ENCODE measurements at places on chromosomes 2 and 18.
A peak's percentile ranks its signal among the peaks of the same experiment; 100 is the strongest.

DNA sequence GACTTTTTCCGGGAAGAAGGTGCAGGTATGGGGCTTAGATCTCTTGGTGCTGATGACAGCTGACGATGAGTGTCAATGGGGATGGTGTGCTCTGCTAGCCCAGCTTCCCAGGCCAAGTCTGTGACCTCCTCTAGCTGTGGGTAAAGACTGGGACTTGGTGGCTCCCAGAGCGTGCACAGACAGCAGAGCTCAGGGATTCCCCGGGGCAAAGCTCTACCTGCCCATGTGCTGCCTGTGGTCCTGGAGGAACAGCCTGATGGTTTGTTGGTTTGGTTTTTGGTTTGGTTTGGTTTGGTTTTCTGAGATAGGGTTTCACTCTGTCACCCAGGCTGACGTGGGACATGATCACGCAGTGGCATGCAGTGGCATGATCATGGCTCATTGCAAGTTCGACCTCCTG lies 19.2 kb downstream of the ATP6V1B1 start:
- no peak overlapping the region for H3K27ac ChIP-seq
- no peaks in the 10 kb centered on the region for H3K4me1 ChIP-seq
- no peak for DNase-seq
- H3K4me3 ChIP-seq: no peak overlapping the region

DNA sequence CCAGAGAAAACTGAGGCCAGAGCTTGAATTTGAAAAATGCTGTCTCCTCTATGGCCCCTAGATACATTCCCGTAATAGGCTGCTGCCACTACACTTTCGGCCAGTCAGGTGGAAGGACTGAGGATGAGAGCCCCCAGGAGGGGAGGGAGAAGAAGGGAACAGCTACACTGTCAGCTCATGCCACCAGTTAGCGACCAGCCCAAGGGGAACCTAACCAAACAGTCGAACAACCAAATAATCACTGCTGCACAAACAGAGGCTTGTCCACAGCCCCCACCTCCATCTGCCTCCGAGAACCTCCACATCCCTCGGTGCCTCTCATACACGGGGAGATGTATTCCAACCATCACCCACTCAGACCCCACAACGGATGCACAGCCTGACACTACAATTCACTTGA lies 7.3 kb downstream of the ZNF516 start:
- H3K27ac ChIP-seq: peak overlapping the region; percentile 19
- no peaks in the 10 kb centered on the region for H3K27me3 ChIP-seq
- H3K4me1 ChIP-seq: peaks cover 32% of the 10 kb centered on the region
- H3K36me3 ChIP-seq: no peaks in the 10 kb centered on the region

DNA sequence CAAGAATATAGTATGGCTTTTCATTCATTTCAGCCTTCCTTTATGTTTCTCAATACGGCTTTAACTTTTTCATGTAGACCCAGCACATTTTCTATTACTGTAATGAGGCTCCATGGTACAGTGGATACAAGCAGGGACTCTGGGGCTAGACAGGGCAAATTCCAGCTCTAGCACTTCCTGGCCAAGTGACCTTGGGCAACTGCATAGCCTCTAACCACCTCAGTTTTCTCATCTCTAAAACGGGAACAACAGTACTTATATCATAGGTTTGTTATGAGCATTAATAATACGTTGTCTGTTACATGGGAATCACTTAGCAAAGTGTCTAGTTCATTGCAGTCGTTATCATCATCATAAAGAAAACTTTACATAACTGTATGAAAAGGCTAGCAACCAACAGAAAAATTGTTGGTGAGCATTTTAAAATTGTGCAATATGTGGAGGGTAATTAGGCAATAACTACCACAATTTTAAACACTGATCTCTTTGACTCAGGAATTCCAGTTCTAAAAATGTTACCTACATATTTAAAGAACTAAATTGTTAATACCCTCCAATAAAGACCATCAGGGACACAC lies 13.7 kb upstream of the RMDN2 start:
- H3K27ac ChIP-seq: no peak overlapping the region
- H3K4me3 ChIP-seq: no peak overlapping the region
- H3K27me3 ChIP-seq: no peaks in the 10 kb centered on the region
- DNase-seq: no peak
- no peaks in the 10 kb centered on the region for H3K36me3 ChIP-seq

DNA sequence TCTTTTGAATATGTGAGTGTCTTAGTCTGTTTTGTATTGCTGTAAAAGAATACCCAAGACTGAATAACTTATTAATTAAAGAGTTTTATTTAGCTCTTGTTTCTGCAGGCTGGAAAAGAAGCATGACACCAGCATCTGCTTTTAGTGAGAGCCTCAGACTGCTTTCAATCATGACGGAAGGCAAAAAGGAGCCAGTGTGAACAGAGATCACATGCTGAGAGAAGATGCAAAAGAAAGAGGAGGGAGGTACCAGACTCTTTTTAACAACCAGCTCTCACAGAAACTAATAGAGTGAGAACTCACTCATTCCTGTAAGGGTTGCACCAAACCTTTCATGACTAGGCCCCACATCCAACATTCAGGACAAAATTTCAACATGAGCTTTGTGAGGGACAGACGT lies 101.6 kb upstream of the HNMT start:
- DNase-seq: no peak
- H3K27ac ChIP-seq: no peak overlapping the region
- H3K36me3 ChIP-seq: no peaks in the 10 kb centered on the region
- no peaks in the 10 kb centered on the region for H3K27me3 ChIP-seq
- no peaks in the 10 kb centered on the region for H3K4me1 ChIP-seq

GRCh38 chr2:202043475-202043874 lies 9.8 kb downstream of the FZD7 start:
- no peaks in the 10 kb centered on the region for H3K27me3 ChIP-seq
- H3K36me3 ChIP-seq: no peaks in the 10 kb centered on the region
- no peak for DNase-seq
- H3K27ac ChIP-seq: no peak overlapping the region
- no peak overlapping the region for H3K4me3 ChIP-seq
- H3K4me1 ChIP-seq: no peaks in the 10 kb centered on the region

DNA sequence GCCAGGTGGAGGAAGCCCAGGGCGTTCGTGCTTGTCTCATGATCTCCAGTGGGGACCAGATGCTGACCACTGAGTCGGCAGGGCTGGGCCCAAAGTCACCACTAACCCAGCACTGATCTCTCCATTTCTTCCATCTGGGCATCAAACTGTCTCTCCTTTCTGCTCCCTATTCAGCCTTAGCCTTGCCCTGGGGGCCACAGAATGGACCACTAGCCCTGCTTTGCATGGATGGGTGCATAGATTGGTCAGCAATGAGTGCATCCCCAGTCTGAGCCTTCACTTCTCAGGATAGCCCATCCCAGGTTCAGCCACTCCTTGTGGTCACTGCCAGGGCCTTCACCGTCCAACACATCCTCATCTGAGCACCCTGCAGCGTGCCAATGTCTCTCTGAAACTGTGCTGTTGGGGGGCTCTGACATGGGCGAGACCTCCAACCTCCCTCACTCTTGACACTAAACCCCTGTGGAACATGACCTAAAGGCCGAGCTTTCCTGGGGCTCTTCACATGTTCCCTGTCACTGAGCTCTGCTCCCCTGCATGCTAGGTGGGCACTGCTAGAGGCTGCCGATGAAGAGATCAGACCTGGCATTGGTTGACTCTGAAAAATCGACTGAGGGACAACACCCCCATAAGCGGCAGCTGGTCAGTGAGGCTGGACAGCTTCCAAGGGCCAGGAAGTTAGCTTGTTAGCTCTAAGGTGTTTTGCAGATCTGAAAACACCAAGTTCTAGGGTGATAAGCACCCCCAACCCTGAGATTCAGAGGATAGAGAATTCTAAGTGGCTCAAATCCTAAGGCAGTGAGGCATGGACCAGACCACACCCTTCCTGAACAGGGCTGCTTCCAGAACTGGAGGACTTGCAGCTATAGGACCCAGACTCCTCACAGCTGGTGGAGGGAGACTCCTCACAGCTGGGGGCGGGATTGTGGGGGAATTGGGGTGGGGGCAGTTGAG lies 61.7 kb downstream of the HS1BP3 start:
- no peaks in the 10 kb centered on the region for H3K4me1 ChIP-seq
- no peak overlapping the region for H3K4me3 ChIP-seq
- H3K27ac ChIP-seq: no peak overlapping the region
- no peaks in the 10 kb centered on the region for H3K27me3 ChIP-seq
- DNase-seq: no peak

GRCh38 chr2:43455731-43456642 lies 139.9 kb downstream of the THADA start:
- H3K4me1 ChIP-seq: no peaks in the 10 kb centered on the region
- H3K36me3 ChIP-seq: peaks cover 3% of the 10 kb centered on the region
- no peak overlapping the region for H3K4me3 ChIP-seq
- peak; percentile 83 for DNase-seq

GRCh38 chr18:44723411-44723810 lies 42.7 kb downstream of the SETBP1 start:
- H3K27me3 ChIP-seq: no peaks in the 10 kb centered on the region
- DNase-seq: no peak

DNA sequence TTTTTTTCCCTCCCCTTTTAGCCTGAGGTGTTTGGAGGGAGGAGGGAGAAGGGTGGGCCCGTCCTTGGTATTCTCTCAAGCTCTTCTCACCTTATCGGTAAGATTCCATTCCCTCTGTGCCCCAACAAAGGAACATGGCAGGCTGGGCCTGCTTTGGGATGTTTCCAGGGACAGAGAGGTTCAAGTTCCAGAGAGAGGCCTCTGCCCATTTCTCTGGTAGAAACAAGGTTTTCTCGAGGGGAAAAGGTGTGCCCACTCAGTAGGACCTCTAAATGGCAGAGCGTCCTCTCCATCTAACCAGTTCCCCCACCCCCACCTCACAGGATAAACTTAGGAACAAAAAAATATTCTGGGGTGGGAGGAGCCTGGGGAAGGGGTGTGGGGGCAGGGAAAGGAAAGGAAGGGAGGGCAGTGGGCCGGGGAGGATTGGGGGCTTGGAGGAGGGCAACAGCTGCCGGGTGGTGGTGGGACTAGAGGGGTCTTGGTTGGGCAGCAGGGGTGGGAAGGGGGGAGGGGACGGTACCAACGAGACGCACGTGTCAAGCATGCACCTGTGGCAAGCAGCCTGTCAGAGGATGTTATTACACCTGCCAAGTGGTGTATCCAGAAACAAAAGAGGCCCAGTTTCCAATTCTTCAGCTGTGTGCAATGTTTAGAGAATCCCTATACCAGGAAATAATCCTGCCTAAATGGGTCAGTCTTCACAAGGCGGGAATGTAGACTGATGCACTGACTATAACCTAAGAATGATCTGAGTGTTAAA lies 2.1 kb downstream of the PCBP1 start:
- no peaks in the 10 kb centered on the region for H3K27me3 ChIP-seq
- H3K4me1 ChIP-seq: peaks cover 8% of the 10 kb centered on the region
- peak overlapping the region; percentile 53 for H3K4me3 ChIP-seq
- H3K27ac ChIP-seq: peak overlapping the region; percentile 73

DNA sequence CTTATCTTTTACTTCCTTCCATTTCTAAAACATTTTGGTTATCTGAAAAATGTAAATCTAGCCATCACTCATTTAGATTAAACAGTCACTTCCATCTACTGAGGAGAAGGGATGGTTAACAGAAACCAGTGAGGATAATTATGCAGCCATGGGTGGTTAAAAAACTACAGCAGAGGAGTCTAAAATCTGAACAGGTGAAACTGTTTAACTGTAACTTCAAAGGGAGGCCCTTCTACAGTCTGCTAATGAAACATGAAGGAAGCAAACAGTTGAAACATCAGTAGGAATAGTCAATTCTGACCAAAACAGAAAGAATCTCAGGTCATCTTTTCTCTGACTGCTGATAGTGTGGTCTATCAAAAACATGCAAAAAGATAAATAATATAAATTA lies 71.0 kb downstream of the DTNB start:
- no peaks in the 10 kb centered on the region for H3K4me1 ChIP-seq
- DNase-seq: no peak
- no peaks in the 10 kb centered on the region for H3K36me3 ChIP-seq
- H3K4me3 ChIP-seq: no peak overlapping the region
- no peaks in the 10 kb centered on the region for H3K27me3 ChIP-seq
- no peak overlapping the region for H3K27ac ChIP-seq

- no peak overlapping the region for H3K27ac ChIP-seq
- H3K27me3 ChIP-seq: no peaks in the 10 kb centered on the region
- DNase-seq: no peak
These were observed 154.1 kb upstream of the ZNF804A start for GRCh38 chr2:184444217-184444616.

- no peak for DNase-seq
- no peak overlapping the region for H3K27ac ChIP-seq
- H3K27me3 ChIP-seq: no peaks in the 10 kb centered on the region
- H3K4me3 ChIP-seq: no peak overlapping the region
- H3K36me3 ChIP-seq: no peaks in the 10 kb centered on the region
- H3K4me1 ChIP-seq: peaks cover 6% of the 10 kb centered on the region
These were observed 736.8 kb upstream of the ID2 start for GRCh38 chr2:7945026-7945425.

- DNase-seq: peak; percentile 74
- peak overlapping the region; percentile 48 for H3K27ac ChIP-seq
- no peak overlapping the region for H3K4me3 ChIP-seq
- H3K27me3 ChIP-seq: no peaks in the 10 kb centered on the region
- H3K4me1 ChIP-seq: peaks cover 43% of the 10 kb centered on the region
These were observed 85.9 kb upstream of the RTN4 start for GRCh38 chr2:55136138-55136541.

DNA sequence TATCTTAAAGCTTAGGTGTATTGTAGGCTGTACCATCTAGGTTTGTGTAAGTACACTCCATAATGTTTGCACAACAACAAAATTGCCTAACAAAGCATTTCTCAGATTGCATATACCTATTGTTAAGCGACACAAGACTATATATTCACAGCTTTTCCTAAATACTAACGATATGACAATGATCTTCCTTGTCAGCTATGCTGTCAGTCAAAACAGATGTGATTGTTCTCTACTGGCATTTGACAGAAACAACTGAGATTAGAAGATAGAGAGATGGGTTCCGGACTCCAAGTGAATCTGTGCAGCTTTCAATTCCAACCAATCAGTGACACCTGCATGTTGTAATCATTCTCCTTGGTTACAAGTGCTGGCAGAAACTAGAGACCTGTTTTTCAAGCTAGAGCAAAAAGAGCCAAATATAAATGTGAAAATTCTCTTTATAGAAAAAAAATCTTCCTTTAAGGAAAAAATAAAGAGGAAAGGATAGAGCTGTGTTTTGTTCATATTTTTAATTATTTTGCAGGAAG lies 1232.3 kb upstream of the SLC39A10 start:
- no peak overlapping the region for H3K27ac ChIP-seq
- H3K27me3 ChIP-seq: no peaks in the 10 kb centered on the region
- H3K4me3 ChIP-seq: no peak overlapping the region
- no peaks in the 10 kb centered on the region for H3K4me1 ChIP-seq

GRCh38 chr18:48754559-48754958 lies 196.2 kb downstream of the SMAD7 start:
- H3K4me3 ChIP-seq: no peak overlapping the region
- no peaks in the 10 kb centered on the region for H3K36me3 ChIP-seq
- H3K27ac ChIP-seq: no peak overlapping the region
- H3K4me1 ChIP-seq: no peaks in the 10 kb centered on the region

All from small intestine (tissue), 16 donors.